ENCODE measurements at places on chromosomes 5 and 9.
A peak's percentile ranks its signal among the peaks of the same experiment; 100 is the strongest.

DNA sequence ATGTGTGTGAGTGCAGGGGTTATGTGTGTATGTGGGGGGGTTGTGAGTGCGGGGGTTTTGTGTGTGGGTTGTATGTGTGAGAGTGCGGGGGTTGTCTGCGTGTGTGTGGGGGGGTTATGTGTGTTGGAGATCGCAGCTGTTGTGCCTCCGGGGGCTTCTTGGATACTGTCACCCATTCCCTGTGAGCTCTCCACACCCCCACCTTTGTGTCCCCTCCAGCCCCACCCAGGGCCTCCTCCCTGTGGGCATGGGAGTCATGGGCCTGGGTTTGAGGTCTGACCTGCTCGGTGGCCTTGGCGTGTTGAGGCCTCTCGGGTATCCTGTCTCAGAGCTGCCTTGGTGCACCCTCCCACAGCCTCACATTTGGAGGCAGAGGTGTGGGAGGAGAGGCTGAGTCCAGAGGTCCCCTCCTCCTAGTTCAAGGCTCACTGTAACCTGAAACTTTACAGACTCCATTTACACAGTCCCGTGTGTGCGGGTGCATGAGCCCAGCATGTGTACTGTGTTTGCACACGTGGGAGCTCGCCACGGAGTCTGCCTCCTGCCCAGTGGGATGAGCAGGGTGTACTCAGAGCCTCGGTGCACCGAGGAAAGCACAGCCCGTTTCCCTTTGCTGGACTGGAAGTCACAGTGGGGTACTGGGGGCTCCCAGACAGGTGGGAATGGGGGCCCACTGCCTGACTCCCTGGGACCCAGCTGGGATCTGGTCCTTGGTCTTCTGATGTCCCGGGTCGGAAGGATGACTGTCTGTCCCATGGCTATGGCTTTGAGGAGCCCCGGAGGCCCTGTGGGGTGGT is 43.4 kb downstream of the RXRA start:
- no peak for DNase-seq

DNA sequence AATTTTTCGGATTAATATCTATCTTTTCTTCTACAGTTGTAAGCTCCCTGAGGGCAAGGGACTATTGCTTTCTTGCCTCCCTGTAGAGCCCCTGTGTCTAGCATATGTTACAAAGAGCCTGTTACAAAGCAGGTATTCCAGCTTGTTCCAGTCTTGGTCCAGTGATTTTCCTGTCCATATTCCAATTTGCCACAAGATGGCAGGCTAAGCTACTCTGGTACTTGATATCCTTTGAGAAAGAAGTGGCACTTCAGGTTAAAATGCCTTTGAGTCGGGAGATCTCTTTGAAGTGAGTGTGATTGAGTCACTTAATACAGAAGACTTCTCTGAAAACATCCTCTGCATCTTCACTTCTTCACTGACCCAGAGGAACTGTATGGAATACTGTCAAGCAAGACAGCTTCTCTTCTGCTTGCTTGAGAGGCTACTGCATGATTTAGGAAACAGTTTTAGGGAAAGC is 24.5 kb downstream of the CAVIN4 start:
- peak; percentile 72 for DNase-seq

GRCh38 chr9:5853617-5854016 is 20.7 kb upstream of the ERMP1 start:
- no peak for DNase-seq

DNA sequence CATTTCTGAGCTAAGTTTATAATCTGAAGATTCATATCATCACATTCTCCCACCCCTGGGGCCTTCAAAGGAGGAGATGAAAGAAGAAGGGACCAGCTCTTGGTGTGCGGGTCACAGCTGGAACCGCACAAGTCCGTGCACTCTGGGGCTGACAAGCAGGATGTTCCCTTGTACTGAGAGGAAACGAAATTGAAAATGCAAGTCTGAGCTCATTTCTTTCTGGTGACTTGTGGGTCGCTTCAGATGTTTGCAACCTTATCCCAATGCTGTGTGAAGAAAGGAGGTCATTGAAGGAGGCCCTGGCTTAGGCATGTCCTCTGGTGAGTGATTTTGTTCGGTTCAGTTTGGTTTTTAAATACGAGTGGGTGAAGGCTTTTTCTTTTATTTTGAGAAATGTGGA is 59.6 kb downstream of the C9orf152 start:
- no peak for DNase-seq

GRCh38 chr5:135135530-135136226 is 101.7 kb upstream of the PITX1 start:
- DNase-seq: peak; percentile 70

- peak; percentile 34 for DNase-seq
Measured at GRCh38 chr5:176700239-176700847, 53.1 kb downstream of the TSPAN17 start.

DNA sequence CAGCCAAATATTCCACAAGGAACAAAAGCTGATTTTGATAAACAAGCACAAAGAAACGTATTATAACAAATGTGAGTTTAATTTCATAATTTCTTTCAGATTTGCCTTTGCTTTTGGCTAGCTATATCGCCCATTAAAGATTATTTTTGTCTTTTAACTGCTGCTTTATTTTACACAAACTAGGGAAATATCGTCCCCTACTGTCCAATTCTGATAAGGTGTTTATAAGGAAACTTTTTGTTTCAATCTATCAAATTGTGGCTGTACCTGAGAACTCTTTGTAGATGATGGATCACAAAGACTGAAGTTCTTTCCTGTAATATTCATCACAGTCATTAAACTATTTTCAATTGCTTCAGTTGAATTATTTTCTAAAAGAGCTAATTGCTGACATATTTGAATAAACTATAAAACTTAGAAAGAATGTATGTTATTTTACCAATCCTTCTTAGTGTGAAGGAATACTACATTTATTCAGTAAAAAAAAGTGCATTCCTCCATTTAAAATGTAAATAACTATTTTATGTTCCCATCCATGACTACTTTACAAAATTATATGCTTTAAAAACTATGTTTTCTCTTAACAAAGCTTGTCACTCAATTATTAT is 431.3 kb upstream of the ITGA1 start:
- peak; percentile 50 for DNase-seq

DNA sequence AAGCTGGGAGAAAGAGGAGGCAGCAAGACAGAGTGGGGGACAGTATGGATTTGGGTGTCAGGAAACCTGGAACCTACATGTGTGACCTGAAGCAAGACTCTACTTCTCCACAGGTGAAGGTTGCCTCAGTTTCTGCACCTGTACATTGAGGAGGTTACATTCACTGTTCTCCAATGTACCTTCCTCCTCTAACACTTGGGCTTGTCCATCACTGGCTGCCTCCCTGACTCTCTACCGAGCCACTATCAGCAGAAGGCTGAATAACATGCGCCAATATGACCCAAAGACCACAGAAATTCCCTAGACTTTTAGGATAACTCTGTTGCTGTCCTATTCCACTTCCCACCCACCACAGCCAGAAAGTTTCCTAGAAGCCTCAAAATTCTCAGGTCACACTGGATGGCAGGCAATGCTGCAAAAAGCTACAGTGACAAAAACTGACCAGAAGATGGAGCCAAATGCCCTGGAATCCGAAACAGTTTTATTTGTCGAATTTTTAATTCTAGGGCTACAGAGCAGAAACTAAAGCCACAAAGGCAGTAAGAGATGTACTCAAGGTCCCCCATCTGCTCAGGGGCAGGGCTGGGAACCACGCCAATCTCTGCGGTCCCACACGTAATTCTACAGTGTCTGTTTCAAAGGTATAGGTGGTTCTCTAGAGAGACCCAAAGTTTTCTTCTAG is 64.4 kb downstream of the FAM114A2 start:
- peak; percentile 43 for DNase-seq

- no peak for DNase-seq
Measured at GRCh38 chr5:16603295-16603694, 13.5 kb downstream of the RETREG1 start.

- no peak for DNase-seq
Measured at GRCh38 chr5:130277002-130277401, 372.7 kb downstream of the CHSY3 start.

GRCh38 chr9:17614250-17614649 is 35.4 kb downstream of the SH3GL2 start:
- DNase-seq: no peak

DNA sequence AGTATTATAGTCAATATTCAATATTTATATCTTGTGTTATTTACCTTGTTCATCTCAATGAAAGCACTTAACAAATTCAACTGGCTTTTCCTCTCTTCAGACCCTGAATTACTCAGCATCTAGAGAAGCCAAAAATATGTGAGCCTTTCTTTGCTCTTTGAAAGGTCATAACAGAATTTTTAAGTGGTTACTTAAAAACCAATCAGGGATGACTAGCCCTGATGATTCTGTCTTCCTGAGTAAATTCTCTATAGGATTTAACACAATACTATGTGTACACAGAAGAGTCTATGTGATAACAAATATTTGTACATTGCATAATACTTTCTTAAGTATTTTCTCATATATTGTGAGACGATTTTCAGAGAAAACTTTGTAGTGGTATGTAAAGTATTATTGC is 546.3 kb downstream of the MAT2B start:
- DNase-seq: no peak

GRCh38 chr5:151707567-151707966 is 20.9 kb upstream of the SPARC start:
- no peak for DNase-seq

- DNase-seq: peak; percentile 35
Measured at GRCh38 chr9:15570769-15571168, 17.9 kb downstream of the CCDC171 start.

DNA sequence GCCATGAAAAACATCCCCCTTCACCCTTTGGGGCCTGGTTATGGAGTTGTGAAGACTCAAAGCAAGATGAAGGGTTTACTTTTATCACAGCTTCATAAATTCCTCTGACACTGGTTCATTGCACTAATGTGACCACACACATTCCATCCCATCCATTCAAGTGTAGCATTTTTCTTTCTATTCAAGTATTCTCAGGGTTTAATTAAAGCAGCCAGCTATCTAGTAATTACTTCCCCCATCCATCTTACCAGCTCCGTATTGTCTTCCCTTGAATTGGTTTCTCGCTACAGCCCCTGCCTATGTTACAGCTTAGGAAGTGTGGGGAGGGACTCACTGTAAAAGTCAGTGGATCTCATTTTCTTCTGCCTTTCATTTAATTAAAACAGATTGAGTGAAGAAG is 387.0 kb upstream of the RFX3 start:
- DNase-seq: no peak

- DNase-seq: no peak
Measured at GRCh38 chr9:116668970-116669695, 18.0 kb upstream of the TRIM32 start.

DNA sequence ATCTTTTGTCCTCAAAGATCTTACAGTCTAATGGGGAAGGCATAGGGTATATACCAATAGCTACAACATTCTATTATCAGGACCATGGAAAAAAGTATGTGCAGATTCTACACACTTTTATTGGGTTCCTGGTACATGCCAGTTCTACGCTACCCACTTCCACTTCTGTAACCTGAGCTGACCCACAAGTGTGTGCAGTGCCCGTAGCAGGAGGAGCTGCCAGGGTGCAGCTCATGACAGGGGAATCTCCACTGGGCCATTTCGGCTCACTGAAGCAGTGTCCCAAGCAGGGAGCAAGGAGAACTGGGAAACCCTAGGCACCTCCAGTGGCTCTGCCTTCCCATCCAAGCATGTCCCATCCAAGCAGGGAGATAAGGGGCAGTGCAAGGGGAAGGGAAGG is 60.4 kb downstream of the FOXI1 start:
- no peak for DNase-seq

GRCh38 chr5:135040333-135041144 is 6.5 kb upstream of the PITX1 start:
- no peak for DNase-seq

GRCh38 chr5:40651201-40651600 is 28.5 kb upstream of the PTGER4 start:
- DNase-seq: no peak

DNA sequence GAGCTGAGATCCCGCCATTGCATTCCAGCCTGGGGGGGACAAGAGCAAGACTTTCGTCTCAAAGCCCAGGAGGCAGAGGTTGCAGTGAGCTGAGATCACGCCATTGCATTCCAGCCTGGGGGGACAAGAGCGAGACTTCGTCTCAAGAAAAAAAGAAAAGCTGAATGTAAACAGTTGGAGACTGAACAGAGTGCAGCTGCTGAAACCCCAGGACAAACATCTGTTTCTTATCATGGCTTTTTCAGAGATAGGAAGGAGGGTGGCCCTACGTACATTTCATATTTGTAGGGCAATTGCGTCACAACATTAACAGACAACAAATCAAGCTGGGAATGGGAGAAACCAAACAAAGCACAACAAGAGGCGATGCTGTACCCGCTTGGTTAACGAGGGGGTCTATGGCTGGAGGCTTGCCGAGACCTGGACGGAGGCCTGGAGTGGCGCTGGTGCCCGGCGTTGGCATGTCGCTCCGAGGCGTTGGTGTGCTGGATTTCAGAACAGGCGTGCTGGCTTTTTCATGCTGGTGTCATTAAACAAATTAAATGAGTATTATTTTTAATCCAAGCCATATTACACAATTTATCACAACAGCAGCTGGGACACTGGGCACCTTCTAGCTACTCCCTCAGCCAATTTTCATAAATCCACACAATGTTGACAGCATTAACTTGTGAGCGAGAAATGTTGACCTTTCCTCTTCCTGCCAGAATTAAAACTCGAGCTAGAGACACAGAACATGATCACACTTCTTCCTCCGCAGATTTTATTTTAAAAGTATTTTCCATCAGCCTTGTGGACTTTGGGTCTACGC is 76.1 kb downstream of the TLE1 start:
- DNase-seq: no peak

DNA sequence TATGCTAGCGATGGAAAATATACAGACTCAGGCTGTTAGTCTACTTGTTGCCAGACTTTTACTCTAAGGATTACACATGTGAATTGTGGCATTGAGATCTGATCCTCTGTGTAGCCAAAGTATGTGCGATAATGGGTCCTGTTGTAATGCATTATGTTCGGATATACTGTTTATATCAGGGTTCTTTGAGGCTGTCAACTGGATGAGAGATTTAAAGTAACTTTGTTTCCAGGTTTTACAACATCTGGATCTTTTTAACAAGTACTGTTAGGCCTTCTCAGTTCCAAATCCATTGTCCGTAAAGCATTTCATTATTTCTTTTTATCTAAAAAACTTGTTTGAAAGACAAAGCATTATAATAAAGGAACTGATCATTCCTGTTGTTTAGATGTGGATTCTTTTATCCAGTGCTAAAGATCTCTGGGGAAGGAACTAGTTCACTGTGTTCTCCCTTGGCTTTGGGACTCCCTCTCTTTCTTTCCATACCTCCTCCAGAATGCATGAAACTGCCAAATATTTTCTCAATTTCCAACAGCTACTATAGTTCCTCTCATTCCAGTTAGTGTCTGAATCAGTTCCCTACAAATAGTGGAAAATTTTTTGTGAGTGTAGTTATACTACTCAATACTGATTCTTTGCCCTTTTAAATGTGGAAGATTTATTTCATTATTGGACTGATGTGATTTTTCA is 68.8 kb downstream of the HACD4 start:
- DNase-seq: no peak

DNA sequence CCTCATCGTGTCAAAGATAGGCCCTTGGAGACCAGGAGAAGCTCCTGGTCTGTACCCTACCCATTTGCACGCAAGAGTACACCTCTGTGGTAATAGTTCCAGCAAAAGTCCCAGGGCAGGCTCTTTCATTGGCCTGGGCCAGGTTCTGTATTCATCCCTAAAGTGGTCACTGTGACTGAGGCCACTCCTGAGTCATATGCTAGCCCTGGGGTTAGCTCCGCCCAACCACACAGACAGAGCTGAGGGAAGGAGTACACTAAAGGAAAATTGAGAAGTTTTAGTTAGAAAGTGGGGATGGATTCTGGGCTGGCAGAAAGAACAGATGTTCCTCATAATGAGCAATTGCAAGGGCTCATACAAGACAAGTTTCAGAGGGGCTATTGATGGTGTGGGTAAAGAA is 206.7 kb downstream of the ARHGAP26 start:
- DNase-seq: no peak

GRCh38 chr5:168193493-168194250 is 97.8 kb upstream of the WWC1 start:
- no peak for DNase-seq
